Left hindlimb (tissue), 1 donor: ENCODE measurements at places on chromosomes 7 and 10.

GRCh38 chr7:111929264-111929663 lies 276.9 kb downstream of the DOCK4 start:
- no peak for DNase-seq

DNA sequence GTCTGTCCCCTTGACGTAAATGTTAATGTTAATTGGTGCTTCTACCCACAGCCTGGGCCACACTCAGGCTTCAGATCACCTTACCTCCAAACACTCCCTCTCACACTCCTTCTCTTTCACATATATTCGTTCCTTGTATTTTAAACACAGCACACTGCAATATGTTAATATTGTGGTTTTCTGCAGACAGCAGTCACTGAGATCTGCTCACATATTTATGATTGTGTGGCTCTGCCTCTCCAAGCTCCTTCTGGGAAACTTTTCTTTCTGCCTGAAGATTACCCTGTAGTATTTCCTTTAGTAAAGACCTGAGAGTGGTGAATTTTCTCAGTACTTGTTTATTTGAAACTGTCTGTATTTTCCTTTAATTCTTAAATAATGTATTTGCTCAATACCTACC lies 104.7 kb downstream of the VWC2 start:
- no peak for DNase-seq

DNA sequence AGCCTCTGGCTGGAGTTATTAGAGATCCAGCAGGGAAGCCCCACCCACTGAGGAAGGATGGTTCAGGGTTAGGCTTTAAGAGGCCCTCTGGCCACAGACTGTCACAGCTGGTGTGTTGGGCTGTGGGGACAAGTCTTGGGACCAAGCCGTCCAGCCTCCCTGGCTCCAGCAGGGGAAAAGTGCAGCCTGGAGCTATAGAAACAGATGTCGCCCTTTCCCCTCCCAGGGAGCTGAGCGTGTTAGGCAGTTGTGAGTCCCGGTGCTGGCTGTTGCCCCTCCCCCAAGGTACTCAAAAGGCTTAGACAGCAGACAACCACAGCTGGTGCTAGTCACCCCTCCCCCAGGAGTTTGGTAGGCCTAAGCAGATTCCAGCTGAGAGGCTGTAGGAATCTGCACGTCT lies 143.4 kb downstream of the TMEM168 start:
- no peak for DNase-seq

GRCh38 chr7:146902728-146903127 lies 786.1 kb downstream of the CNTNAP2 start:
- DNase-seq: no peak

DNA sequence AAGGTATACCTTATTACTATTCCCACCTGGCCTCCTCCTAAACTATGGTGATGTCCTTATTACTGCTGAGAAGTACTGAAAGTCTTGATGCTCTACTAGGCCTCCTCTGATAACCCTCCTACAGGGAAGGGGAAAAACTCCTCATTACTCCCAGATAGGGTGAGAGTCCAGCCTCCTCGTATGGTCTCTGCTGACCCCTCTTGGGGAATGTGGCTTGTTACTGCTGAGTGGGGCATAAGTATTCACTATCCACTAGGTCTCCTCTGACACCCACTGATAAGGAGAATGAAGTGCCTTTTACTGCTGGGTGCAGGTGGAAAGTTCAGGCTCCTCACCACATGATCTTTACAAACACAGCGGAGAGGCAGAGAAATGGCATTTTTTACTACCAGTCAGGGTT lies 222.9 kb downstream of the CHRM2 start:
- DNase-seq: no peak

DNA sequence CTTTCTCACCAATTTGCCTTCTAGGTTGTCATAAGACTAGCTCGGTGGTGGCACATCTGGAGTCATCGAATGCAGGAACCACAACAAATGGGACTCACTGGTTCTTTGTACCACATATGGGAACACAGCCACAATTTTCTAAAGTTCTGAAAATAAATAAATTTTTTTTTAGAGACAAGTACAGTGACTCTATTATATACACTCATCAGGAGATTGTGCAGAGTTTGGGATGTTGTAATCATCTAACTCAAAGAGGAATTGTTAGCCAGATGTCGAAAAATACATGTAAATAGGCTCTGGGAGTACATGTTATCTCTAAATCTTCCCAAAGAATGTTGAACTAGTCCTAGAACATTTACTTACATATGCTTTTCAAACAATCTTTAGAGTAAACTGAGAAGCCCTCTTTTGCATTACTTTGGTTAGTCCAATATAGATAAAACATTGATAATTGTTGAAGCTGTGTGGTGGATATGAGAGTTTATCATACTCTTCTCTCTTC lies 19.6 kb upstream of the SEPTIN7 start:
- no peak for DNase-seq

- no peak for DNase-seq
Observed at GRCh38 chr7:140446467-140446866, 32.8 kb downstream of the MKRN1 start.

- peak; percentile 87 for DNase-seq
Observed at GRCh38 chr7:137992550-137993394, 9.1 kb downstream of the CREB3L2 start.

DNA sequence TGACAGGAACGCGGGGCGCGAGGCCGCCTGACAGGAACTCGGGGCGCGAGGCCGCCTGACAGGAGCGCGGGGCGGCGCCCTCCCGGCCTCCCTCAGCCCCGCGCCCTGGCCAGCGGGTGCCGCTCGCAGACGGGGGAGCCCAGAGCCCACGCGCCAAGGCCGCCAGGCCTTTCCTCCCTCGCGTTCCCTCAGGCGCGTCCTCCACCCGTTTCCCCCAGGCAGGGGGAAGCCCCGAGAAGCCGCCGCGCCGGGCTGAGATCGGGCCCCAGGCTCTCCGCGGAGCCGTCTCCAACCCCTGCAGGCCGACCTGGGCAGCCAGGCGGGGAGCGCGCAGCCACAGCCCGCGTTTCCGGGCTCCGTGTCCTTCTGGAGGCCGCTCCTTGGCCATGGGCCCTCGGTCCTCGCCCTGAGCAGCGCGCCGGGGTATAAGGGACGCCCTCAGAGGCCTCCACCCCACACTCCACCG lies 17.7 kb downstream of the PTPRN2 start:
- no peak for DNase-seq

DNA sequence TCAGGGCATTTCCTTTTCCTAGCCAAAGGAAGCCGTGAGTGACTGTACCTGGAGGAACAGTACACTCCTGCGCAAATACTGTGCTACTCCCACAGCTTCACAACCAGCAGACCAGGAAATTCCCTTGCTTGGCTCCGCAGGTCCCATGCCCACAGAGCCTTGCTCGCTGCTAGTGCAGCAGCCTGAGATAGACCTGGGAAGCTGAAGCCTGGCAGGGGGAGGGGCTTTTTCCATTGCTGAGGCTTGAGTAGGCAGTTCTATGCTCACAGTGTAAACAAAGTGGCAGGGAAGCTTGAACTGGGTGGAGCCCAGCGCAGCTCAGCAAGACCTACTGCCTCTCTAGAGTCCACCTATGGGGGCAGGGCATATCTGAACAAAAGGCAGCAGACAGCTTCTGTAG lies 291.2 kb downstream of the HGF start:
- no peak for DNase-seq

GRCh38 chr10:44982496-44982895 lies 3.9 kb upstream of the DEPP1 start:
- DNase-seq: peak; percentile 30

DNA sequence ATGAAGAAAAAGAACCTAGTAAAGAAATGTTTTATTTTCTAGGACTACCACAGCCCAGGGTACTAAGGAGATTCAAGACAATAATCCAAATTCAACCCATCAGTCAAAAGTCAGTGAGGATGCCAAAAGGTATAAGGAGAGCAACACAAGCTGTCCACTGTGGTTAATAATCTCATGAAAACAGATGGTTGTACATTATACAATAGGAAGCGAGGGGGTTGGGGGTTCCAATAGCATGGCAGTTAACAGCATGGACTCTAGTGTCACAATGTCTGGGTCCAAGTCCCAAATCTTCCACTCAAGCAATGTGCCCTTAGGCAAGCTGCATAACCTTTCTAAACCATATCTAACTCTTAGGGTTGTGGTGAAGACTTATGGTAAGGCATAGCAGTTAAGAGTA lies 35.1 kb downstream of the BRAF start:
- DNase-seq: no peak

GRCh38 chr10:110802551-110803238 lies 69.0 kb upstream of the PDCD4 start:
- peak; percentile 77 for DNase-seq

DNA sequence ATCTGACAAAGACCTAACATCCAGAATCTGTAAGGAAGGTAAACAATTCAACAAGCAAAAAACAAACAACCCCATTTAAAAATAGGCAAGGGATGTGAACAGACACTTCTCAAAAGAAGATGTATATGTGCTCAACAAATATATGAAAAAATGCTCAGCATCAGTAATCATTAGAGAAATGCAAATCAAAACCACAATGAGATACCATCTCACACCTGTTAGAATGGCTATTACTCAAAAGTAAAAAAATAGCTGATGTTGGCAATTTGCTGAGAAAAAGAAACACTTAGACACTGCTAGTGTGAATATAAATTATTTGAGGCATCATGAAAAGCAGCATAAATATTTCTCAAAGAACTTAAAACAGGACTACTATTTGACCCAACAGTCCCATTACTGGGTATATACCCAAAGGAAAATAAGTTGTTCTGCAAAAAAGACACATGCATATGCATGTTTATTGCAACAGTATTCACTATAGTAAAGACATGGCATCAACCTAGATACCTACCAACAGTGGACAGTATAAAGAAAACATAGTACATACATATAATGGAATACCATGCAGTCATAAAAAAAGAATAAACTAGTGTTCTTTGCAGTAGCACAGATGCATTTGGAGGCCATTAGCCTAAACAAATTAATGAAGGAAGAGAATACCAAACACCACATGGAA lies 980.1 kb downstream of the KCNMA1 start:
- DNase-seq: no peak

- DNase-seq: no peak
Observed at GRCh38 chr7:73341877-73342276, 13.9 kb downstream of the FKBP6 start.

DNA sequence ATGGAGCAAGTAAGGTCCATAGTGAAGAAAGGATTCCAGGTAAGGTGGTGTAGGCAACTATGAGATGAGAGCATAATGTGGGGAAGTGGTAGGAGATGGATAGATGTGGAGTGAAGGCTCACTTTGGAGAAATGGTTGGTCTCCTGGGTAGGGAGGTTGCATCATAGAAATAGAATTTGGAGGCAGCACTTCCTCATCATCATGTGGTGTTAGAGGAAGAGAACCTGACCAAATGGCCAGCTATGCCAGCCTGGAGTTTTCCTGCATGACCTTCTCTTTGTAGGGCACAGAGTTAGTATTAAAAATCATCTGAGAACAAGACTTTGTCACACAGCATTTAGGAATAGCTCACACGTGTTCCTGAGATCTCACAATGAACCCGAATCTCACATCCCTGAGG lies 126.7 kb upstream of the CXCL12 start:
- DNase-seq: no peak

DNA sequence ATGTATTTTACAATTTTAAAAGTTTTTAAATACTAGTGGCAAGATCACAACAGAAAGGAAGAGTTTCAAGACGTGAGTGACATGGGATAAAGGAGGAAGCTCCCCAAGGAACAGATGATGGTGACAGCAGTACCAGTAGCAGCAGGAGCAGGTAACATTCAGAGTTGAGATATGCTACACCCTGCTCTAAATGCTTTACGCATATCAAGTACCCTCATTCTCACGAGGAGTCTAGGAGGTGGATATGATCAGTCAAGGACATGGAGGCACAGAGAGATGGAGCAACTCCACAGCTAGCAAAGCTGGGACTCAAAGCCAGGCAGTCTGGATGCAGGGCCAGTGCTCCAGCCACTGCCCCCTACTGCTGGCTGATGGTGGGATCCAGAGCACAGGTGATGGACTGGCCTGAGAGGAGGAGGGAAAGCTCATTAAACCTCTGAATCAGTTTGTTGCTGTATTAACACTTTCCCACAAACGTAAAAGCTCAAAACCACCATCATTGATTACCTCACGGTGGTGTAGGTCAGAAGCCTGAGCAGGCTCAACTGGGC lies 17.5 kb downstream of the RP9 start:
- no peak for DNase-seq

- DNase-seq: no peak
Observed at GRCh38 chr10:4254101-4254994, 469.3 kb upstream of the KLF6 start.

DNA sequence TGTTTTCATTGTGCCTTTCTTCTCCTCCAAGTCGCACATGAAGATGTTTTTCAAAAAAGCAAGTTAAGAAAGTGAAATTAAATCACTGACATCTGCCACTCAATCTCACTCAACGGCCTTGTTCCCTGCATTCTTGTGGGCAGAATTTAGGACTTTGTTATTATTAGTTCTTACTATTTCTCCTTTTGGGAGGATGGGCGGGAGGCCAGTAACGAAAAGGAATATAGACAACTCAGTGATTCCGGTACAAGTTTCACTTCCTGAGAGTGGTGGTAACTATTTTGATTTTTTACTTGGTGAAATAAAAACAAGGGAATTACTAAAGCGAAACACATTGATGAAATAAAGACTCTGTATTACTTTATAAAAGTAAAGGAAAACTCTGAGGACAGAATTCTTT lies 231.9 kb upstream of the HABP2 start:
- no peak for DNase-seq

DNA sequence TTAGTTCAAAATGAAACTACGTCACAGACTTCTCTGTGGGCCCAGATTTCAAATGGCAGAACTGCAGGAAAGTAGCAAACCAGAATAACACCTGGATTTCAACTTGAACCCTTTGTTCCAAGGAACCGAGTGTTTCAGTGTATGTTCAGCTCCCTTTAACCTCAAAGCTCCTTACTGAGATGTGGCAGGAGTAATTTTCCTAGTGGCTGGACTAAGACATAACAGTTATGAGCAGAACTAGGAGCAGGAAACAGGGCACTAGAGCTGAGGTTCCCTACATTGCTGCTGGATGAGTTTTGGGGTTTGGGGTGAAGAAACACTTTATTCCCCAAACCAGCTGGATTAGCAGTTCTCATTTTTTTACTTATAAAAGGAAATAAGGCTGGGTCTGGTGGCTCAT lies 50.1 kb downstream of the NSUN6 start:
- no peak for DNase-seq

DNA sequence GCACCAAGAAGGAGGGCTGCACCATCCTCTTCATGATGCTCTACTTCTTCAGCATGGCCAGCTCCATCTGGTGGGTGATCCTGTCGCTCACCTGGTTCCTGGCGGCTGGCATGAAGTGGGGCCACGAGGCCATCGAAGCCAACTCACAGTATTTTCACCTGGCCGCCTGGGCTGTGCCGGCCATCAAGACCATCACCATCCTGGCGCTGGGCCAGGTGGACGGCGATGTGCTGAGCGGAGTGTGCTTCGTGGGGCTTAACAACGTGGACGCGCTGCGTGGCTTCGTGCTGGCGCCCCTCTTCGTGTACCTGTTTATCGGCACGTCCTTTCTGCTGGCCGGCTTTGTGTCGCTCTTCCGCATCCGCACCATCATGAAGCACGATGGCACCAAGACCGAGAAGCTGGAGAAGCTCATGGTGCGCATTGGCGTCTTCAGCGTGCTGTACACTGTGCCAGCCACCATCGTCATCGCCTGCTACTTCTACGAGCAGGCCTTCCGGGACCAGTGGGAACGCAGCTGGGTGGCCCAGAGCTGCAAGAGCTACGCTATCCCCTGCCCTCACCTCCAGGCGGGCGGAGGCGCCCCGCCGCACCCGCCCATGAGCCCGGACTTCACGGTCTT lies 1.9 kb downstream of the FZD1 start:
- peak; percentile 60 for DNase-seq
